RPMI7951 (cell line): ENCODE measurements at places on chromosomes 3 and 15. TPM values are rescaled to one million over a fixed set of nuclear protein-coding genes. Genes with fewer than 3 reads are reported as not detected.

Gene CD80
- total RNA-seq, result not detected in 2 replicates

DNA sequence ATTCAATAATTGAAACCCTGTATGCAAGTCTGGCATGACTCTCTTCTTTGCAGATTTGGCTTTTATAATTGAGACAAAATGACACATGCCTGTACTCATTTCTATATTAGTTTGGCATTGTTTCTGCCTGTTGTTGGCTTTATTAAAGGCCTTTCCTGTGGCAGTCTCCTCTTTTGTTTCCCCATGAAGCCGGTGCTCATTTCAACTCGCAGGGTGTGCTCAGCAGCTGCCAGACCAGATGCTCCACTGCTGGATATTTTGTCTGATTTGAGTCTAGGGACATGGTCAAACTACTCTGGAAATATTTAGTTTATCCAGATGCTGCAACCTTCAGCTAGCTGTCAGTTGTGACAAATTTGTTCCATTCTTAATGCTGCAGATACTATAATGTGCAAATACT lies 445.3 kb downstream of the NAALADL2 start:
- no peak for DNase-seq

GRCh38 chr3:99625643-99626416 lies 12.6 kb upstream of the COL8A1 start:
- peak; percentile 32 for DNase-seq

GRCh38 chr15:101578443-101578894 lies 73.7 kb downstream of the TM2D3 start:
- DNase-seq, result peak; percentile 35

Gene ZNF660
- 1.1 and 1.2 TPM in 2 replicates for total RNA-seq

- DNase-seq, result no peak
These were observed 274.7 kb downstream of the RBMS3 start for GRCh38 chr3:29555590-29555989.

DNA sequence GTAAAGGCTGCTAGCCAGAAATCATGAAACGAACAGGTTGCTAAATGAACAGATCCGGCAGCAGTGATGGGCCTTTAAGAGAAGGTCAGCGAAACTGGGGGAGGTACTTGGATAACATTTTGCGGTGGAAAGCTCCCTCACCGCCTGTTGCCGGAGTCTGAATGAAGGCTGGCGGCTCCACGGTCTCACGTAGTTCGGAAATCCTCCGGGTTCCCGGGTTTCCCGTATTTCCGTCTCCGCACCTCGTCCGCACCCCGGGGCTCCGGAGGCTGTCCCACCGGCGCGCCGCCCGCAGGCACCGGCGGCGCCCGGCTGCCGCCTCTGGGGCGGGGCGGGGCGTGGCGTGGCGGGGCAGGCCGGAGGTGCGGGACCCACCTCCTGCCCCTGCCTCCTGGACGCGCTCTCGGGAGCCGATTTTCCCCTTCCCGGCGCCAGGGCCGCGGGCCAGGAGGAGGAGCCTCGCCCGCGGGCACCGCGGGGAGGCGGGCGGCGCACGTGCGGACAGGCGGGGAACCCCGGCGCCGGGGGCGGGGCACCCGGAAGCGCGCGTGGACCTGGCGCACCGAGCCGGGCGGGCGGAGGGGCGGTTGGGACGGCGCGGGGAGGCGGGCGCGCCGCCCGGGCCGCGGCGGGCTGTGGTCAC lies at the start of gene ZDHHC23:
TSS of gene ZDHHC23 (plus strand) at position 642 of the 643 bp plus-strand sequence. CDS start 790 bp downstream, outside the sequence.
- DNase-seq, result peak; percentile 64

DNA sequence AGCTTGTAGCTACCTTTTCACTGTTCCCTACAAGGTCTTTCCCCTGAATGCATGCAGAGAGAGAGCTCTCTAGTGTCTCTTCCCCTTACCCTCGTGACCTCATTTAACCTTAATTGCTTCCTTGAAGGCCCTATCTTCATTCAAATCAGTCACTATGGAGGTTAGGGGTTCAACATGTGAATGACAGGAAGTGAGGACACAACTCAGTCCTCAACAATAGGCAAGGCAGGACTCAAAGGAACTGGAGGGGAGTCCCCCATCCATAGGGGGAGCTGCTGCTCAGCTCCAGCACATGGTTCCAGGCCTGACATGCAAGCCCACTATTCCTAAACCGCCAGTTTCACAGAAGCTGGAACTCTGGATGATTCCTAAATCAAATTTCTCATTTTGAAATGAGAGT lies 33.8 kb upstream of the GYG1 start:
- peak; percentile 26 for DNase-seq

DNA sequence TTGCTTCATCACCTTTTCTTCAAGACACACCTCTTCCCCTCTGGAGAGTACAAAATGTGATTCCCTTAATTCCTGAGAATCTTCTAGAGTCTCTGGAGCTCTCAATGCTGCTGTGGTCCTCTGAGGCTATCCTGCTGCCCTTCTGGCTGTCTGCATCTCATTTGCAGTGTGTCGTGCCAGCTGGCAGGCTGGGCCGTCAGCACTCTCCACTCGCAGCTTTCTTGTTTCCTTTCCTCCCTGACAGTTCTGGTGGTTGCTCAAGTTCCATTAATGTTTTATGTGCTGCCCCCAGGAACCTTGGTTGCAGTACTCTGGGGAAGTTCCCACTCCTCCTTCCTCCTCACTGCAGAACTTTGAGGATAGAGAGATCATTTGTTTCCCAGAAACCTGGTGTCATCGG lies 210.8 kb upstream of the ROPN1 start:
- no peak for DNase-seq

- DNase-seq, result no peak
These were observed 1292.6 kb downstream of the SI start for GRCh38 chr3:163785693-163786092.

- no peak for DNase-seq
These were observed 87.9 kb downstream of the ZNF609 start for GRCh38 chr15:64548235-64548634.

GRCh38 chr3:158095111-158095813 lies 11.0 kb downstream of the SHOX2 start:
- DNase-seq, result no peak

Gene IL12A
- 0.49 and 0.72 TPM in 2 replicates for total RNA-seq

Gene CGNL1
- under 0.01 TPM in 2 replicates for total RNA-seq

DNA sequence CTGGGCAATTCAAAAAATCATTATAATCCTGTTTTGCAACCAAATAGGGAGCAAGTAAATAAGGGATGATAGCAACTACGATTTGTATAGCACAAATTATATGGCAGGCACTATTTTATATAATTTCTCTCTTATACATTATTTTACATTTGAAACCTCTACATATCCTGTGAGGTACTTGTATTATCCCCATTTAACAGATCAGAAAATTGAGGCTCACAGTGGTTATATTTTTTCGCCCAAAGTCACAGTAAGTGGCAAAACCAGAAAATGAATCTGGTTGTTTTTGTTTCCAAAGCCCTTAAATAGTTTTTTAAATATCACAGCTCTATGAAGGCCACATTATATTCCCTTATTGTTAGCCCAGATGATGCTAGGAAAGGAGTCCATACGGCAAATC lies 74.3 kb downstream of the MLH1 start:
- no peak for DNase-seq

Gene TMED3
- 119 and 130 TPM in 2 replicates for total RNA-seq

Gene FOXP1
- 28.1 and 35.9 TPM in 2 replicates for total RNA-seq

Gene ZPLD1
- total RNA-seq, result 0.20 TPM in 1 of 2 replicates, not detected in the other

Gene HCLS1
- total RNA-seq, result 0.24 and 0.39 TPM in 2 replicates

Gene NEO1
- total RNA-seq, result 4.1 TPM in 2 replicates

- DNase-seq, result no peak
These were observed 290.5 kb downstream of the KBTBD8 start for GRCh38 chr3:67288466-67289106.

GRCh38 chr3:156630773-156631093 lies 43.7 kb upstream of the TIPARP start:
- no peak for DNase-seq

Gene DCLK3
- total RNA-seq, result not detected in 2 replicates

DNA sequence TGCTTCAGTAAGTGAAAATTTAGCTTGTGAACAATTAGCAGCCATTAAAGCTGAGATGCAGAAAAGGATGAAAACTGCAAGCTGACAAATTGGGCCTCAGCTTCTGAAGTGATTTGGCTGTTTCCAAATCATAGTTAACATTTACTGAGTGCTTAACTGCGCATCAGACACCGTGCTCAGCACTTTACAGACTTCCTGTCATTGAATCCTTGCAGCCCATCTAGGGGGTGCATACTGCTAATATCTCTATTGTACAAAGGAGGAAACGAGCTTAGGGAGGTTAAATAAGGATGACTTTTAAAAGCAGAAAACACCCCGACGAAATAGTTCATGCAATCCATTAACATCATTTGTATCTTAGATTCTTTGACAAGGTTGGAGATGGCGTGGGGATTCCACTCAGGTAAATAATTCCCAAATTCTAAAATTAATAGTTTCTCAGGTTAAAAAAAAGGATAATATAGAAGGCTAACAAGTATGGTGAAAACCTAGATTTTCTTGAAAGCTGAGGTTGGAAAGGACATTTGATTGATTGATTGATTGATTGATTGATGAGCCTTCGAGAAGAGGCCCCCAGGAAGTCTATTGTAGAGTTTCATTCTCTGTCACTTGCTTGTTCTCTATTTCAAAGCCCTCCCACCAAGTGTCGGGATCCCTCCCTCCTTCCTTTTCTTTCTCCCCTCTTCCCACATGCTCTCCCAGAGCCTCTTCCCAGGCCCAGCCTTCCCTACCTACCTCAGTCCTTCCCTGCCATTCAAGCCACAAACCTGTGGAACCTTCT lies 23.5 kb upstream of the EPHB3 start:
- no peak for DNase-seq

DNA sequence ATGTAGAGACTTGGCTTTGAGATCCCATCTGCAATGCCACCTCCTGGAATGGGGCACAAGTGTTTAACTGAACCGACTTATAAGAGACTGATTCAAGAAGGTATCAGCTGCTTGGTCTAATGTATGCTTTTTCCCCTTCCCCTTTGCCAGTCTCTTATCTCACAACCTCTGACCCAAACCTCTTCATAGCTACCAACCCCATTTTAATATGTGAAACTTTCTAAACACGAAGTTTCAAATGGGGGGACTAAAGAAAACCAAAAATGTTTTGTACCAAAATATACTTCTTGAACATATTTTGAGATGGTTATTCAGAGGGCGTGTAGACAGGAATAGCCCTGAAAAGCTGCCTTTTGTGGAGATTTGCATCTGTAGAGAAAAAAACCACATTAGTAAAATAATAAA lies 73.1 kb downstream of the OXSM start:
- DNase-seq, result no peak

Gene ZIC4
- total RNA-seq, result 0.10 and 0.84 TPM in 2 replicates

- DNase-seq, result peak; percentile 16
These were observed 158.7 kb downstream of the CGGBP1 start for GRCh38 chr3:87900061-87900460.

Gene PLA1A
- total RNA-seq, result 0.20 TPM in 1 of 2 replicates, not detected in the other

GRCh38 chr15:65841121-65841930 lies 28.0 kb upstream of the RAB11A start:
- peak; percentile 24 for DNase-seq

- peak; percentile 13 for DNase-seq
These were observed 641.7 kb downstream of the NR2F2 start for GRCh38 chr15:96972201-96972600.

Gene A4GNT
- total RNA-seq, result not detected in 2 replicates

Gene PLA2G4D
- total RNA-seq, result not detected in 2 replicates

Gene MED12L
- 0.10 and 0.12 TPM in 2 replicates for total RNA-seq

DNA sequence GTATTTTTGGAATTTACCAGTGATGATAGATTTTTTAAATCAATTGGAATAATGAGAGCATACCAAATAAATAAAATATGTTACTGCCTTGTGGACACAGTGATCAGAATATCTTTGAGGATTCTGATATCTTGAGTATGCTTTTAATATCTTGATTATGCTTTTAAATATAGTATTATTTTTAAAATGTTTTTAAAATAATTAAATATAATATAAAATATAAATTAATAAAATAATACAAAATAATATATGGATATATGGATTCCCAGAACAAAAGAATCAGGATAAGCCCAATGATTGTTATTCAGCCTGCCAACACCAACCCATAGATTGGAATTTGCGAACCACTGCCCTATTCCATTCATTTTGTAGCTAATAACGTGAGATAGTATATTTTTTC lies 91.9 kb upstream of the MLF1 start:
- no peak for DNase-seq

GRCh38 chr15:65286069-65286703 lies 497 bp downstream of the PARP16 start:
- DNase-seq, result peak; percentile 49

DNA sequence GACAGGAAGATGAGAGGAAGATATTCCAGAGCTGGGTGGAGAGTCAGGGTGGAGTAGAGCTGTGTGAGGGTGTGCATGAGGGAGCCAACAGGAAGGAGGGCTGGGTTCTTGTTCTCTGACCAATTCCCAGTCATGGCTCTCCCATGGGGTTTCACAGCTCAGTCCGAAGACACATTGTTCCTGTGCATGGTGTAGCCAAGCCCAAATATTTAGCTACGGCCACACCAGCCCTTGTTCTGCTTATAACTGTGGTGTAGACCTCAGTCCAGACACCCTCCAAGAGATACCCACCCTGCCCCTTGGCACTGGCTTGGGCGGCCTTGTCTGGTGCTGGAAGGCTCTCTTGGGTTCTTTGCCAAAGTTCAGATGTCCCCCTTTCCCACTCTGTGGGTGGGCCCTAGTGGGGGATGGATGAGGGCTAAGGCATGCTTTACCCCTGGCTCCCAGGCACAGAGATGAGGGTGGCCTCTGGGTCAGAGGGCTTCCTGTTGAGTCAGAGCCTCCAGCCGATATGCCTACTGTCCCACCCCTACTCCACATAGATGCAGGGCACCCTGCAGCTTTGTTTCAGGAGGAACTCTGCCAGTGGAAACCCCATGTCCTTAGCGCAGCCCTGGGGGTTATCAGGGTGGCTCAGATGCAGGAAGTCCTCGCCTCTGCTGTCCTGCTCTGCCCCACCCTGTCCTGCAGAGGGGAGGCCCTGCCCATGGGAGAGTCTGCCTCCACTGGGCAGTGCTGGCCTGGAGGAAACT lies 271.2 kb upstream of the CTDSPL start:
- peak; percentile 25 for DNase-seq

DNA sequence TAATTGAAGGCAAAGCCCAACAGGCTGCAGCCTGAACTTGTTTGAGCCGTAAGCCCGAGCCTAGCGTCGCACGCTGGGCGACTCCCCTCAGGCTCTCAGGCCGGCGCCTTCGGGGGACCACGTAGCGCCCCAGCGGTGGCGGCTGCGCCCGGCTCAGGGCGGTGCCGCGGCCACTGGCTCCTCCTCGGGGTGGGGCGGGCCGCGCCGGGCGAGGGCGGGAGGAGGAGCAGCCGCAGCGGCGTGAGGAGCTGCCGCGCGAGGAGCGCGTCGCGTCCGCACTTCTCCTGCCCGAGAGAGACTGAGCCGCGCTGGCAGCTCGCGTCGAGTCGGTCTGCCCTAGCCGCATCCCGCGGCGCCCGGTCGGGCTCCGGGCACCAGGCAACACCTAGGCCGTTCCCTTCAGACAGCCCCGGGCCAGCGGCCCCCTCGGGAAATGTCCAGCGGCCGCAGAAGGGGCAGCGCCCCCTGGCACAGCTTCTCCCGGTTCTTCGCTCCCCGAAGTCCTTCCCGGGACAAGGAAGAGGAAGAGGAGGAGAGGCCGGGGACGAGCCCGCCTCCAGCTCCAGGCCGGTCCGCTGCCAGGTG lies at the start of gene CRYBG3:
TSS of gene CRYBG3 (plus strand) at position 238 of the 585 bp plus-strand sequence. CDS start at position 434, 196 bp downstream.
- peak; percentile 84 for DNase-seq

Gene LRRC31
- total RNA-seq, result not detected in 2 replicates

DNA sequence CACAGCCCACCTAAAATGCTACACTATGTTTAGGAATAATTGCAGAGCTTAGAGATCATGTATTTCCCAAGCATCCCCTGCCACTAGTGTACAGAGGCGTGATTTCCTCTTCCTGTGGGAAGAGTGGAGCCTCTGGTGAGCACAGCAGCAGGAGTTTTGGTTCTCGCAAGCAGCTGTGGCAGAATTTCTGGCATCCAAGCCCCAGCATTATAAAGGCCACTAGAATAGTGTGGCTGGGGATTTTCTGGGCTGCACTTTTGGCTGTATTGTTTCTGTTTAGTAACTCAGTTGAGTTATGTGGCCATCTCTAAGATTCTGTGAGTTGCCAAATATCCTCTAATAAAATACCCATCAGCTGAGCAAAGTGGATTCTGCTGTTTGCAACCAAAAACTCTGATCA lies 64.7 kb downstream of the GPR176 start:
- no peak for DNase-seq
